ENCODE measurements at places on chromosomes 2 and 18.

GRCh38 chr18:51614967-51615571, 417.6 kb upstream of the MEX3C start:
- DNase-seq, result no peak

DNA sequence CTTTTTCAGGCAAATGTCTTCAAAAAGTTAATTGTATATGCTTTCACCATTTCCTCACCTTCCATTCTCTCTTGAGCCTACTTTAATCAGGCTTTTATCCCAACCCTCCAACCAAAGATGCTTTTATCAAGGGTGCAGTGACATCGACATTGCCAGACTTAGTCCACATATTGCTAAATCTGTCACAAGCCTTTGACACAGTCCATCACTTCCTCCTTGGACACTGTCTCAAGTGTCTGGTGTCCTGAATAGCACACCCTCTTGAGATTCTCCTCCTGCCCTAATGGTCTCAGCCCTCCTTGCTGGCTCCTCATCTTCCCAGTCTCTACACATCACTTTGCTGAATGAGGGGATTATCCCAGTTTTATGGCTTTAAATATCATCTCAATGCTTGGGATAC, 147.5 kb upstream of the SLC39A10 start:
- no peak for DNase-seq

GRCh38 chr2:24994146-24994724, 22.5 kb upstream of the DNAJC27 start:
- DNase-seq, result no peak

DNA sequence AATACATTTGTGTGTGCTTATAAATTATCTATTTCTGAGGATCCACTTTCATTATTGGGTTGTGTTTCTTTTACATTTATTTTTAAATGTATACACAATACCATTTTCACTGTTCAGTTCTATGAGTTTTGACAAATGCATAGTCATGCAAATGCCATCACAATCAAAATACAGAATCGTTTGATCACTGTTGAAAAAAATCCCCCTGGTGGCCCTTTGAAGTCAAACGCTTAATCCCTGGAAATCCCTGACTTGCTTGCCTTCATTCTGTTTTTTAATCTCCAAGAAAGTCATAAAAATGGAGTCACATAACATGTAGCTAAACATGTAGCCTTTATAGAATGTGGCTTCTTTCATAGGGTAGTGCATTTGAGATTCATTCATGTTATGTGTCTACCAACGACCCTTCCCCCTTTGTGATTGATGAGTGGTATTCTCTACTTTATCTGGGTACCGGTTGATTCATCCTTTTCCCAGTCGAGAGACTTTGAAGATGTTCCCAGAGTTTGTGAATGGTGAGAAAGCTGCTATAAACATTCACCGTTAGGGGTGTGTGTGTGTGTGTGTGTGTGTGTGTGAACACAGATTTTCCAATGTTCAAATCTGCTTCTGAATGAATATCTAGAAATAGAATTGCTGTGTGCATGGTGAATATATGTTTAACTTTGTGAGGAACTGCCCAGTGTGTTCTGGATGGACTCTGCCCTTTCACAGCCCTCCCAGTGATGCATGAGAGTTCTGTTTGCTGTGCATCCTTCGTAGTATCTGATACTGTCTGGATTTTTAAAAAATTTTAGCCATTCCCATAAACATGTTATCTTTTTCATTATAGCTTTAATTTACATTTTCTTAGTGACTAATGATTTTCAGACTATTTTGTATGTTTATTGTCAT, 173.6 kb downstream of the GALR1 start:
- no peak for DNase-seq
